Stimulated activated CD8-positive, alpha-beta memory T cell treated with anti-CD3 and anti-CD28 coated beads, Interleukin-7, amount 100 ng/mL, for 48 hours (primary cell): ENCODE measurements at places on chromosomes 1 and 21.

DNA sequence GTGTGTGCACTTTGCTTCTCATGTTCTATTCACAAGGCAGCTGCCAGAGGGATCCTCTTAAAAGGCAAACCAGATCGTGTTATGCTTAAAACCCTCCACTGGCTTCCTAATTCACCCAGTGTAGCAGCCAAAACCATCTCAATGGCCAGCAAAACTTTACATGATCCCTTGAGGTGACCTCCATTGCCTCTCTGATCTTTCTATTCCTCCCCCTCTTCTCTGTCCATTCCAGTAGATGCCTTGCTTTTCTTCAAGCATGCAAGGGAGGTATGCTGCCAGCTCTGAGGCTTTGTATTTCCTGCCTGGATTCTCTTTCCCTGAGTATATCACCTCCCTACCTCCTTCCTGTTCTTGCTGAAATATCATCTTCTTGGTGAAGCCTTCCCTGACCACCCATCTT is 93.2 kb upstream of the KCNK2 start:
- DNase-seq: no peak

- DNase-seq: no peak
These were observed at the start of gene TMPRSS3 for GRCh38 chr21:42395905-42396651. Gene TMPRSS3, minus strand, starts transcription at chr21:42396052. Its CDS starts 635 bp downstream, at chr21:42395417.

GRCh38 chr1:178151831-178152230 is 57.9 kb downstream of the RASAL2 start:
- no peak for DNase-seq

DNA sequence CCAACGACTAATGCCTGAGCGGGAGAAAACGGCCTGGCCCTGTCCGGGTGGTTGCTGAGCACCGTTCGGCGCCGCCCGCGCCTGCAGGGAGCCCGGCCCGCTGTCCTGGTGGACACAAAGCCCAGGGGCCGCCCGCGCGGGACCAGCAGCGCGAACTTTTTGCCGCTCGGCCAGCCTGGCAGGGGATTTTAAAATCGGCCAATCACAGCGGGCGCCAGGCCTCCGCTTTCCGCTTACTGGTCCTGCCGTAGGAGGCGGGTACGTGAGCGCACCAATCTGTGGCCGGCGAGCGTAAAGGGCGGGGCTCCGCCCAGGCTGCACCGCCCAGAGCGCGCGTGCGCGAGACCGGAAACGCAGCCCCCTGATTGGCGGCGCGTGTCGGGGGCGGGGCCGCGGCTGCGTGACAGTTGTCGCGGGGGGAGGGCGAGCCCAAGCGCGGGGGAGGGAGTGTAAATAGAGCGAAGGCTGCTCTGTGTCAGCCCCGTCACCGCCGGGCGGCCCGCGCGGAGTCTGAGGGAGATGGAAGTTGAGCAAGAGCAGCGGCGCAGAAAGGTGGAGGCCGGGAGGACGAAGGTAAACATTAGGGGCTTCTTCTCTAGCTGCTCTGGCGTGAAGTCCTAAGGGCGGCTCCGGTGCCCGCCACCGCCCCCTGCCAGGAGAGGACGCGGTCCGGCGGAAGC is at the start of the genes C21orf58 and PCNT:
TSS of gene C21orf58 (minus strand) at position 161 of the 680 bp plus-strand sequence. CDS start 1,132 bp downstream, outside the sequence.
TSS of gene PCNT (plus strand) at position 447 of the 680 bp plus-strand sequence. CDS start at position 520, 73 bp downstream.
- DNase-seq: peak; percentile 95
